Stimulated activated CD8-positive, alpha-beta memory T cell treated with anti-CD3 and anti-CD28 coated beads, Interleukin-7, amount 100 ng/mL, for 48 hours (primary cell): ENCODE measurements at places on chromosomes 1 and 21.

GRCh38 chr1:94142583-94142982, 21.6 kb upstream of the ABCA4 start:
- no peak for DNase-seq

DNA sequence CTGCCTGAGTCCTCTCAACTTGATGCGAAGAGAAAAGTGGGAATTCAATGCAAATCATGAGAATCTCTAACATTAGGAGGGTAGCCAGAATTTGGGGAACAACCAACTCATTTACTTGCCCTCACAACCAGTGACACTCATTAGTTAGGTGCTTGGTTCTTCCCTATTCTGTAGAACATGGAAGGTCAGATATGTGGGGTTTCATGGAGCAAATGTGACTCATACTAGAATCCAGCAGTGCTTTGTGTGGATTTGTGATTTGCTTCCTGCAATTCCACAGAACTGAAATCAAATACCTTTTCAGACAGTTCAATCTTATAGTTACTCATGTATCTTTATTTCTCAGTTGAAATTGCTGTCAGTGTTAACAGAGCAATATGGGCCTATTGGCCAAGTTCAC, 6.9 kb upstream of the ETV3 start:
- DNase-seq = no peak

DNA sequence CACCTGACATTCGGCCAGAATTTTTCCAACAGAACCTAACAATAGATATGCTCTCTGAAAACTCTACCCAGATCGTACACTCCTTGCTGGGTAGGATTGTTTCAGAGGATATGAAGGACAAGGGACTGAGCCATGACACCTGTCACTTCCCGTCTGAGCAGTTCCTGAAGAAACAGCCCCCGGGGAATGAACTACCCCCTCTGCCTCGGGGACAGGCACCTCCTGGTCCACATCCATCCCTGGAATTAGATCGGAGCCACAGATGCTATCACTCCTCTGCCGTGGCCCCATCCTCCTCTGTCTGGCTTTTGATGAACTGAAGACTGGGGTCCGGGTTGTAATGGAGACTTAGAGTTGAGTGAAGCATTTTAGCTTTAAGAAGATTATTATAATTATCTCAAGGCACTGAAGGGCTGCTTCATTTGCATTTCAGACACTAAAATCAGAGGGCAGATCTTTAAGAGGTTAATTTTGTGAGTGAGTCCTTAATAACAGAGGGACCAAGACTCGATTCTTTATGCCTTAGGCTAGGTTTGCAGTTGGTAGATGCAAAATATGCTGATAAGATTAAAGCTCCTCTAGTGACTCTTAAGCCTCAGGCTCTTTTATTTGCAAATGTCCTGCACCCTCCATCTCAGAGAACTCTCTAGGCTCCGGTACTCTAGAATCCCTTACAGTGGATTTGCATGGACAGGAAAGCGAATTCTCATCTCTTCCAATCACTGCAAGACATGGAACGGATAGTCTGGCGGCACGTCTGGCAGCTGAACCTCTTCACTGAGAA, 333.8 kb downstream of the KIF26B start:
- no peak for DNase-seq

DNA sequence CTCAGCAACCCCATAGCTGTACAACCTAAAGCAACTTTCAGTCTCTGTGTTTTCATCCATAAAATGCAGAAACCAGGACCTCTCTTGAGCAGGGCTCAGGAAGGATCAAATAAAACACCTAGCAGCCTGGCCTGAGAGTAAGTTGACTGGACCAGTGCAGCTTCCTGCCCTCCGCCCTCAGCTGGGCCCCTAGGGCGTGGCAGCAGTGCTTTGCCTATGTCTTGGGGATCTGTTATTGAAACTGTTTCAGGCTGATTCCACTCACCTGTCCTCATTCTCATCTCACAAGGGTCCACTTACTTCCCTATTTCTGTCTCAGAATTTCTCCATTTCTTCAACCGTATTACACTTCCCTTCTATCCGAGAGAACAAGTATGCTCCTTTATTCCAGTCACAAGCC, 17.3 kb downstream of the LRRC42 start:
- DNase-seq = no peak

- no peak for DNase-seq
These were observed 167.4 kb downstream of the DUSP10 start for GRCh38 chr1:221574529-221574928.

DNA sequence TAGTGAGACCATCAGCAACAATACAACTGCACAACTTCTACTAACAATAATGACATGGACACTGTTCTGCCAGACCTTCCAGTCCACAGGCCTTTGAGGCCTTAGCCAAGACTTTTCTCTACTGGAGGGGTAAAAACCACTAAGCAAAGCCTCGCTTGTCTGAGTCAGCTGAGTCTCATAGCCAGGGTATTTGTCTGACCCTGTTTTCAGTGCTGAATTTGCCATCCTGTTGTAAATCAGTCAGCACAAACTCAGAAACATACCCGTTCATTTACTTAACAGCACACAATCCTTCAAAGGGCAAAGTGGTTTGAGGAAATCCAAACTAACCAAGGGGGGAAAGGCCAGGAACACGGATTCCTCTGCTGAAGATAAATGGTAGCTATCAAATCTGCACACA, 537.8 kb downstream of the SMYD3 start:
- DNase-seq = no peak

DNA sequence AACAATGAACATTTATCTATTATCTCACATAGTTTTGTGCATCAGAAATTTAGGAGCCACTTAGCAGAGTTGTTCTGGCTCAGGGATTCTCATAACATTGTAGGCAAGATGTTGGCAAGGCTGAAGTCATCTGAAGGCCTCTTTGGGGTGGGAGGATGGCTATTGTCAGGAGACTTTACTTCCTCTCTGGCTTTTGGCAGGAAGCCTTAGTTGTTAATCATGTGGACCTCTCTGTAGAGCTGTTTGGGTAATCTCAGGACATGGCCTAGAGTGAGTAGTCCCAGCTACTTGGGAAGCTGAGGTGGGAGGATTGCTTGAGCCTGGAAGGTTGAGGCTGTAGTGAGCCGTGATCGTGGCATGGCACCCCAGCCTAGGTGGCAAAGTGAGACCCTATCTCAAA, 40.2 kb downstream of the RASAL2 start:
- no peak for DNase-seq

DNA sequence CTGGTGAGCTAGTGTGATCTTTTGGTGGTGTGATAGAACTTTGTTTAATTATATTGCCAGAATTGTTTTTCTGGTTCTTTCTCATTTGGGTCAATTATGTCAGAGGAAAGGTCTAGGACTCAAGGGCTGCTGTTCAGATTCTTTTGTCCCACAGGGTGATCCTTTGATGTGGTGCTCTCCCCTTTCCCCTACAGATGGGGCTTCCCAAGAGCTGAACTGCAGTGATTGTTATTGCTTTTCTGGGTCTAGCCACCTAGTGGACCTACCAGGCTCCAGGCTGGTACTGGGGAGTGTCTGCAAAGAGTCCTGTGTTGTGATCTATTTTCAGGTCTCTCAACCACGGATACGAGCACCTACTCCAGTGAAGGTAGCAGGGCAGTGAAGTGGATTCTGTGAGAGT, 25.9 kb upstream of the CD84 start:
- no peak for DNase-seq

- no peak for DNase-seq
These were observed 3.0 kb downstream of the RWDD3 start for GRCh38 chr1:95236784-95237575.

DNA sequence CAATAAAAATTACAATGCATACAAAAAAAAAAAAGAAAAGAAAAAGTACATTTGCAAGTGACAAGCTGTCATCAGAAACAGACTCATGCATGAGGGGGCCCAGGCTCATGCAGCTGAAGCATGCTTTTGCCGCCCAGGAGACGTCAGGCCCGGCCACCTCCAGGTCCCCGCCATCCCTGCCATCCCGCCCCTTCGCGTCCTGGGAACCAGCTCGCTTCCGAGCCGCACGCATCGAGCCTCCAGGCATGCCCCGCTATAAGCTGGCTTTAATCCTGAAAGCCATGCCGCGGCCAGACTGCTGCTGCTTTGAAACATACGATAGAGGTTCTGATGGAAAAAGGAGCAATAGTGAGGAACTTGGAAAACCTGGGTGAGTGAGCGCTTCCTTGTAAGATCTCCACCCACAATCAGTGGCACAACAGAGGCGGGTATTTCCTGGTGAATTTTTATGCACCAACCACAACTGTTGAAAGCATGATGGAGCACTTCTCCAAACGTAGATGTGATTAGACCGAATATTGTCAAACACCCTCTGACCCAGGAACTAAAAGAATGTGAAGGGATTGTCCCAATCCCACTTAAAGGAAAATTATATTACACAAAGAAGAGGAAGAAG, 113.7 kb downstream of the FAF1 start:
- DNase-seq = no peak

- no peak for DNase-seq
These were observed at the start of gene BMP8B for GRCh38 chr1:39788758-39789570. TSS of gene BMP8B (minus strand) at chr1:39788865. CDS start at chr1:39788485, 380 bp downstream.

DNA sequence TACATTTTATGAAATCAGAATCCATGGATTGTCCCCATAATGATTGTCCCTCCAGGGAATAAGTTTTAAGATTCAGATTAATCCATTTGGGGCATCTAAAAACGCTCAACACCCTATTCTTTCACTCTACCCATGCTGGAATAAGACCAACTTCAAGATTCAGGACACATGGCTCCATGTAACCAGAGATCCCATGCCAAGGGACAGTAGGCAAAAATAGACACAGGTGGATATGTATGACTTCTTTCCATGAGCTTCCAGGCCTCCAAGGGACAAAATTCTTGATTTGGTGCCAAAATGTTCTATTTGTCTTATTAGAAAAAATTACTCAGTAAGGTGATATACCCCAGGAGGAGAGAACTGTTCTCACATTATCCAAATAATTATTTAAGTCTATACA, 178.8 kb downstream of the NRIP1 start:
- no peak for DNase-seq

GRCh38 chr21:44872323-44872648, 1.2 kb downstream of the PTTG1IP start:
- DNase-seq = no peak

DNA sequence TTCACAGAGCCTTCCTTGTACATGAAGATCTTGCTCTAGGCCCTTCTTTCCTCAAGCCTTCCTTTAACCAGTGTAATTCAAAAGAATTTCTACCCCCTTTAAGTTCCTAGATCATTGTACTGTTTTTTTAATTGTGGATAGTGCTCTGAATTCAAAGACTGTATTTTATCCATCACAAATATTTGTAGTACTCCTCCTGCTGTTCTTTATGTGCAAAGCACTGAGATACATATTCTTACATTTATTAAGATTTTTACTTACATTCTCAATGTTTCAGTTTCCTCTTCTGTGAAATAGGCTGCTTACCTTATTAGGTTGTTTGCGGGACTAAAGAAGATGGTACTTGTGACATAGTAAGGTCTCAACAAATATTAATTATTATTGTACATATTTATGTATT, 168.8 kb upstream of the PDE4B start:
- DNase-seq = no peak

- DNase-seq = no peak
These were observed 11.8 kb downstream of the SIM2 start for GRCh38 chr21:36710729-36711048.

GRCh38 chr1:184770181-184770979, 15.7 kb upstream of the EDEM3 start:
- DNase-seq = no peak

DNA sequence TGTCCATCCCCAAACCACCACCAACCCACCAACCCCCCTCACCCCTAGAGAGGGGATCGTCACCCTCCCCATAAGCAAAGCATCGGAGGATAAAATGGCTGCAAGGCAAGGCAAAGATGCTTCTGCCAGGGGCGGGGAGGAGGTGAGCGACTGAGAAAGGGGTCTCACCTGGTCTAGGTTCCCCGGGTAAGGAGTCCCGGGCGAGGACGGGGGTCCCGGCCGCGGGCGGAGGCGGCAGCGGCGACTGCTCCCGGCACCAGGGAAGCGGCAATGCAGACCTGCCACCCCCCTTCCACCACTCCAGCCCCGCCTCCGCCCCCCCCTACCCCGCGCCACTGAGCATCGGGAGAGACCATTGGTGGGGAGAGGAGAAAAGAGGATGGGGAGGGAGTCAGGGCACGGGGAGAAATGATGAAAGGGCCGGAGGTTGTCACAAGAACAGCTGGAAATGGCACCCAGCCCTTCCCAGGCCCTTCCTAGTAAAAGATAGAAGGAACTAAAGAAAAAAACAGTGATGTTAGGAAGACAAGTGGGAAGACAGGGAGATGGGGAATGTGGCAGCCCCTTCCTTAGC, at the start of gene SV2A:
Gene SV2A (minus strand): TSS at position 274 of the 574 bp plus-strand sequence. CDS start 4,004 bp downstream, outside the sequence.
- DNase-seq = peak; percentile 25

- DNase-seq = no peak
These were observed 225.8 kb upstream of the PROX1 start for GRCh38 chr1:213761845-213762407.

DNA sequence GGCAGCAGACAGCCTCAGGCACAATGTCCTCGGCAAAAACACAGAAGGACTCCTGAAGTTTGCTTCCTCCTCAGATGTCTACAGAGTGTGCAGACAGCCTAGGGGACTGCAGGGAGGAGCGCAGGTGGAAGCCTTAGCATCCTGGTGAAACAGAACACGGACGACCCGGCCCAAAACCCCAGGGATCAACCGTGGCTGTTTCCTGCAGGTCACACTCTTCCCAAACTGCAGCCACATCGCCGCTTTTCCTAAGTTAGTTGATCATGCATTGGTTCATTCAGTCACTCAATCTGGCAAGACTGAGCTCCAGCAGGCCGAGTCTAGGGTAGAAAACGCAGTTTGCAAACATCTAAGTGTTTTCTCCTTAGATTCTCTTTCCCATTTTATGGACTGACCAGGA, 33.4 kb downstream of the FHAD1 start:
- no peak for DNase-seq

- no peak for DNase-seq
These were observed 10.1 kb downstream of the PADI1 start for GRCh38 chr1:17214876-17215544.

- DNase-seq = no peak
These were observed 16.9 kb downstream of the NPHP4 start for GRCh38 chr1:5975133-5975880.

GRCh38 chr1:191818198-191818597, 340.1 kb upstream of the RGS18 start:
- no peak for DNase-seq

GRCh38 chr1:114128293-114128692, 25.4 kb downstream of the SYT6 start:
- DNase-seq = no peak

DNA sequence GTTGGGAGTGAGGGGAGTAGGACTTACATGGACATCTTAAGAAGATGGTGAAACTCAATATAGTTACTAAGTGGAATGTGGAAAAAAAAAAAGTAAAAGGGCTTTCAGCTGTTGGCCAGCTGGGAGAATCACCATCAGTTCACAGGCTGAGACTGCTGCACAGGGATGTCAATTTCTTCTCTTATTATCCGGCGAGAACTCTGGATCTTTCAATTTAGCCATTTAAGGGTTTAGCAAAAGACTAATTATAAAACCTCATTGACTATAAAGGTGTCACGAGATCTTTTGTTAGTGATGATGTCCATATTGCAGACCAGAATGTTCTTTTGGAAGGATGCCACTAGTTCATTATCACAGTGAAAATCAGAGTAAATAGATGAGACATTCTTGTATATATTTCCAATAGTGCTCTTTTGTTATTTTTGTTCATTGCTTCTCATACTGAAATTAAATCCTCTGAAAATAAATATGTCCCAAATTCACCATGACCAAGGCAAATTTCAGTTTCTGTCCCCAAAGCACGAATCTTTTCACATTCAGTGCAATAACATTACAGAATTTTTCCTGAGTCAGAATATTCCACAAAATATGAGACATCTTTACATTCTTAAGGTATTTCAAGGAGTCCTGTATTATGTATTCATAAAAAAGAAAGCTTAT, 266.1 kb downstream of the DNM3 start:
- DNase-seq = no peak
